ENCODE measurements at places on chromosomes 7 and 10. TPM values are rescaled to one million over a fixed set of nuclear protein-coding genes. Genes with fewer than 3 reads are reported as not detected.

The SSMEM1 gene
- total RNA-seq = not detected

GRCh38 chr7:111388912-111389311 lies 173.4 kb downstream of the IMMP2L start:
- H3K36me3 ChIP-seq = no peaks in the 10 kb centered on the region
- no peaks in the 10 kb centered on the region for H3K27me3 ChIP-seq
- no peak for DNase-seq
- H3K4me3 ChIP-seq = no peak overlapping the region
- H3K27ac ChIP-seq = no peak overlapping the region

DNA sequence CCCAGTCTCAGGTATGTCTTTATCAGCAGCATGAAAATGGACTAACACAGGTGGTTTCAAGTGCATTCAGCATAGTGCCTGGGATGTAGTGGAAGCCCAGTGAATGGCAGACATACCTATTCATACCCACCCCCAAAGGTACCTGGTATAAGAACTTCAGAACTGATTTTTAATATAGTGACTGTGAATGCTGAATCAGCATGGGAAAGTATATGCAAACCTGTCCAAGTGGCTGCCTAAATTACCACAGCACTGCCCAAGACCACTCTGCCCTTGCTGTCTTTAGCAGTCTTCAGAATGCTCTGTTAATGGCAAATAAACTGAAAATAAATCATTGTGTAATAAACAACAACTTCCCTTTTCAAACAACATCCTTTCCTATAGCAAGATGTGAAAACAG lies 312.1 kb downstream of the GPAM start:
- no peaks in the 10 kb centered on the region for H3K36me3 ChIP-seq
- DNase-seq = no peak
- H3K27me3 ChIP-seq = no peaks in the 10 kb centered on the region
- no peaks in the 10 kb centered on the region for H3K4me1 ChIP-seq
- H3K27ac ChIP-seq = no peak overlapping the region

DNA sequence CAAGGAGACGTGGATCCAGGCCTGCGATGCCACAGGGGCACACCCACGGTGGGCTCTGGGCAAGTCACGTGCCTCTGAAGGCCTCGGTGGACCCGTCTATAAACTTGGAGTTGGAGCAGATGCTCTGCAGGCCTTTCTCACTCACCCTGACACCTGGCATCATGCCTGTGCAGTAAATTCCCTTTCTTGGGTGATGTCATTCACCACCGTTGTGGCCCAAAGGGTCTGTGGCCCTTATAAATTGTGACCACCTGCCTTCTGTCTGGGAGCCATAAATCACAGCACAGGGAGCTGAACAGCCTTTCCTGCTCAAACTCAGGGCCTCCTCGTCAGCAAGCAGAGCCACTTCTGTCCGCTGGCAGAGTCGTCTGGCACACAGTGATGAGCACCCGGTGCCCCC lies 52.2 kb downstream of the GPAM start:
- H3K4me1 ChIP-seq = no peaks in the 10 kb centered on the region
- no peak overlapping the region for H3K4me3 ChIP-seq
- no peaks in the 10 kb centered on the region for H3K36me3 ChIP-seq
- no peaks in the 10 kb centered on the region for H3K27me3 ChIP-seq
- no peak overlapping the region for H3K27ac ChIP-seq
- no peak for DNase-seq

DNA sequence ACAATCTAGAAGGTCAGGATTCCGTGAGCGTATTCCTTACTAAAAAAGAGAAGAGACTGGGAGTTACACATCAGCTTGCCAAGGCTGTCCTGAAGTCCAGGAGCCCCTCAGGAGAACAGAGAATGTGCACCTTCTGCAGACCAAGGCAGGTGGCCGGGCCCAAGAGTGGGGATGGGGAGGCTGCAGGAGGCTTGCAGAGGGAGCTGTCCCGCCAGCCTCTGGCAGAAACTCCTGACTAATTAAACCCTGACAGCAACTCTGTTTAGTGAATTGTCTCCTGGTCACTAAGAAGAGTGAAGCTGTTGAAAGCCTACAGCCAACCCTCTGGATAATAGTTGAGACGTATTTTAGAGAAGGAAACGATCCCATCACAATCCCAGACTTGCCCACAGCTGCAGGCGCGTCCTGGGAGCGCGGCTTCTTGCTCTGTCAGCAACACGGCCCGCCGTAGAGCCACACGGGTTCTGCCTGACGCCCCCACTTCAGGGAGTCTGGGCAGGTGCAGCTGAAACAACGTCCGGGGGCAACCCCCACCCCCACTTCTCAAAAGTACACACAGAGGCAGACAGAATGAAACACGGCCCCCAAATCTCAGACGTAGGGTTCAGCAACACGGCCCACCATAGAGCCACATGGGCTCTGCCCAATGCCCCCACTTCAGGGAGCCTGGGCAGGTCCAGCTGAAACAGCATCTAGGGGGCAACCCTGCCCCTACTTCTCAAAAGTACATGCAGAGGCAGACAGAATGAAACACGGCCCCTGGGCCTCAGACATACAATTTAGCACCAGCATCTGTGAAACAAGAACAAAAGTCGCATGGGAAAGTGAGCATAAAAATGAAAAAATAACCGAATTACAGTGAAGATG lies 45.2 kb downstream of the DIP2C start:
- H3K27me3 ChIP-seq = no peaks in the 10 kb centered on the region
- H3K36me3 ChIP-seq = no peaks in the 10 kb centered on the region
- DNase-seq = no peak
- no peak overlapping the region for H3K27ac ChIP-seq
